ENCODE measurements at places on chromosomes 5 and 9.

DNA sequence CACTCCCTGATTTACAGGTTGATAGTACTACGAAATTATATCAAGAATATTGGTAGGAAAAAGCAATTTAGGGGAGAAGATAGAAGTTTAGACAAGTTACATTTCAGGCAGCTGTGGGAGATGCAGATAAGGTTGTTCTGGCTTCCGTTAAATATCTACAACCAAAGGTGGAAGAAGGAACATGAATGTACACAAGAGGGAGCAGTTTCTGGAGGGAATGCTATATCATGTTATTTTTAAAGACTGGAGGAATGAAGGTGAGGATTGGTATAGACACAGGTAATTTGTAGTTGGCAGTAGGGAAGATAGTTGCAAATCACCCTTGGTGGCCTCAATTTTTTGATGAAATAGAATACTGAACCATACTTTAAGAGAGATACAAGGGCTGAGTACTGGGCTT, 187.3 kb upstream of the NMUR2 start:
- DNase-seq = no peak

GRCh38 chr5:151150471-151151262, 6.9 kb downstream of the ANXA6 start:
- DNase-seq = no peak

DNA sequence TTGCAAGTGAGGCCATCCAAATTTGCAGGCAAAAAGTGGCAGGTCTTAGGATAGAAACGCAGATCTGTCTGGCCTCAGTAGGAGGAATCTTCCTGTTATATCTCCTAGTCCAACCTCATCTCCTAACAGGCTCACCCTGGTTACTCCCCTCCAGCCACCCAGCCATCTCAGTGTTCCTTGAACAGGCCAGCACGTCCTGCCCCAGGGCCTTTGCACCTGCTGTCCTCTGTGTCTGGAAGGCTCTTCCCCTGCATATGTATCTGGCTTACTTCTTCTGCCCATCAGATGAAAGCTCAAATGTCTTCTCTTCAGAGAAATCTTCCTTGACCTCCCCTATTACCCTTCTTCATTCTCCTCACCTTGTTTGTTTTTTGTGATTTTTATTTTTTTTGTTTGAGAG, 107.3 kb upstream of the ALDH1B1 start:
- DNase-seq = no peak

- DNase-seq = no peak
Observed at GRCh38 chr5:73454379-73455036, 5.9 kb upstream of the FOXD1 start.

GRCh38 chr5:128762661-128763306, 202.5 kb upstream of the SLC27A6 start:
- DNase-seq = no peak

GRCh38 chr5:140251527-140251973, 51.4 kb downstream of the PFDN1 start:
- peak; percentile 47 for DNase-seq

DNA sequence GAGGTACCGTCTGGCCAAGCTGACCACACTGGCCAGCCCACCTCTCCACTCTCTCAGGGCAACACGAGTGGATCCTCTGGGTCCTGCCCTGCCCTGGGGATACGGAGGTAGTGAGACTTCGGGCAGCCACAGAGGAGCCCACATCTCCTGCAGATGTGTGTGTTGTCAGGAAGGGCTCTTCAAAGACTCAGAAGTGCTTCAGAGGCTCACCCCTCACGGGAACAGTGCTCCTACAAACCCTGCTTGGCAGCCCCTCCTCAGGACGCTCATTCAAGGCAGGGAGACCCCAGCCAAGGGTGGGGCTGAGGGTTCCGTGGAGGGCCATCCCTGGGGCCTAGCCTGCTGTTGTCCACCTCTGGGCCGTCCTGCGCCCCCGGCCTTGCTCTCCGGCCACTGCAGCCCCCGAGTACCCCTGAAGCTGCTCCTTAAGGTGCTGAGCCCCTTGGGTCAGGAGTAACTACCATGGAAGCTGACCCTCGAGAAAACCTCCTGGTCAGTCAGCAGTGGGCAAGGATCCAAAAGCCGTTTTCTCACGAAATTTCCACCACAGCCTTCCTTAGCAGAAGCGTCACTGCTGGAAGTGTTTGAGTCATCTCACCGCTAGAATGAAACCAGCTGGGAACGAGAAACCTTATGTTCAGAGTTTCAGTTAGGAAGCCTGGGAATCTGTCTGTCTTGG, 23.2 kb upstream of the LRRC14B start:
- DNase-seq = peak; percentile 21

GRCh38 chr5:32443145-32443540, 1.4 kb downstream of the ZFR start:
- DNase-seq = no peak

GRCh38 chr9:6413365-6414246, 607 bp downstream of the UHRF2 start:
- DNase-seq = peak; percentile 46

- DNase-seq = no peak
Observed at GRCh38 chr9:118414676-118415075, 710.5 kb downstream of the TLR4 start.

DNA sequence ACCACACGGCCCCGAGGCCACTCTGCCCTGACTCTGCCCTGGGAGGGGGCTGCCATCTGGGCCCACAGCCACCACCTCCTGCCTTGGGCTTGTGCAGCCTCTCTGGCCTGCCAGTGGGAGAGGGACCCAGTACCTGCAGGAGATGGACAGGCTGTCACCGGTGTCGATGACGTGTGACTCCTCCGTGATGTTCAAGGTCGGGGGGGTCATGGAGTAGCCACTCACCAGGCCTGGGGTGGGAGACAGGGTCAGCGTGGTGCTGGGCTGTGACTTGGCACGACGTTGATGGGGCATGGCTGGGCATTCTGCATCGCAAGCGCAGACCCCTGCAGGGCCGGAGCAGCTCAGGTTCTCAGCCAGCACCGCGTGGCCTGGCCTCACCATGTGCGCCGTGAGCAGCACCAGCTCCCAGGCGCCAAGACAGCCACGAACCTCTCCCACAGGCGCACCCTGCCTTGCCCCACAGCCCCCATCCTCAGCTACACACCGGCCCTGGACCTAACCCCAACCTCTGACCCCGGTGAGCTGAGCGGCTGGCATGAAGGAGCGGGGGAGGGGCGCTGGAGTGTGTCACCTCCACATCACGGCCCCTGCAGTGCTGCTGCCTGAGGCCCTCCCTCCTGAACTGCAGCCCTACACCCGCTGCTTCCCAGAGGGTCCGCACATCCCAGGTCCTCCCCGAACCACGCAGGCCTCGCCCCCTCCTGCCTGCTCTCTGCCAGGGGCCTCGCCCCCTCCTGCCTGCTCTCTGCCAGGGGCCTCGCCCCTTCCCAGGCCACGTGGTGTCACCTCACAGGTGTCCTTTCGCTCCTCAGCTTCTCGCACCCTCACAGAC, 17.6 kb downstream of the FLT4 start:
- DNase-seq = peak; percentile 18

- no peak for DNase-seq
Observed at GRCh38 chr9:92576175-92576574, 40.4 kb upstream of the ECM2 start.

GRCh38 chr5:124231230-124231629, 515.2 kb downstream of the ZNF608 start:
- no peak for DNase-seq

DNA sequence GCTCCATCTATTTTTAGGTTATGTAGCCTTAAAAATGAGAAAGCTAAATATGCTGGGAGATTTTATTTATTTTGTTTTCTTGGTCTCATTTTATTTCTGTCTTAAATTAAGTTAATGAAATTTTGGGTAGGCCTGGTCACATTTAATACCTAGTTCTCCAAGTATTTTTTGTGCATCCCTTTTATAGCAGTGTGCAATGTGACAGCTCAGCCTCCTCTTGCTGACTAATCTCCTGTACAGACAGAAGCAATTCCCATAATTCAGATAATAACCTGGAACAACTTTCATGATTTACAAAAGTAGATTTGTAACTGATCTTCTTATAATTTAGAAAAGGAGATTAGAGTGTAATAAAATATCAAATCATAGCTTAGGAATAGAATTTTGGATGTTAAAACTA, 403.9 kb downstream of the ADGRV1 start:
- DNase-seq = no peak

DNA sequence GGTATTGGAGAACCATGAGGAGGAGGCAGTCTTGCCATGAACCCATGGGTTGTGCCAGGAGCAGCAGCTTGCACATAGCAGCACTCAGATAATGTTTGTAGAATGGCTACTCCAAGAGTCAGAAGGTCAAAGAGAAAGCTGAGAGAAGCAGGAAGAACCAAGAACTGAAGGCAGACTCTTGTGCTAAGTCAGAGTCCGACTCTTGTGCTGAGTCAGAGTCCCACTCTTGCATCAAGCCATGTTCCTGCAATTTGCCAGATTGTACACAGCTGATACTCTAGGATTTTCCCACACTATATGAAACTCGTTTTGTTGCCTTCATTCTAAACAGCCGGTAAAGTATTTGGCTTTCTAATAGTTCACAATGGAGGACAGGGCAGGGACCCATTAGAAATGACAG, 26.2 kb upstream of the HSPA9 start:
- no peak for DNase-seq

- no peak for DNase-seq
Observed at GRCh38 chr5:107744418-107745330, 73.9 kb upstream of the EFNA5 start.

- no peak for DNase-seq
Observed at GRCh38 chr5:2415678-2416077, 335.8 kb downstream of the IRX2 start.

- peak; percentile 31 for DNase-seq
Observed at GRCh38 chr9:110427497-110428104, 89.9 kb upstream of the TXNDC8 start.

DNA sequence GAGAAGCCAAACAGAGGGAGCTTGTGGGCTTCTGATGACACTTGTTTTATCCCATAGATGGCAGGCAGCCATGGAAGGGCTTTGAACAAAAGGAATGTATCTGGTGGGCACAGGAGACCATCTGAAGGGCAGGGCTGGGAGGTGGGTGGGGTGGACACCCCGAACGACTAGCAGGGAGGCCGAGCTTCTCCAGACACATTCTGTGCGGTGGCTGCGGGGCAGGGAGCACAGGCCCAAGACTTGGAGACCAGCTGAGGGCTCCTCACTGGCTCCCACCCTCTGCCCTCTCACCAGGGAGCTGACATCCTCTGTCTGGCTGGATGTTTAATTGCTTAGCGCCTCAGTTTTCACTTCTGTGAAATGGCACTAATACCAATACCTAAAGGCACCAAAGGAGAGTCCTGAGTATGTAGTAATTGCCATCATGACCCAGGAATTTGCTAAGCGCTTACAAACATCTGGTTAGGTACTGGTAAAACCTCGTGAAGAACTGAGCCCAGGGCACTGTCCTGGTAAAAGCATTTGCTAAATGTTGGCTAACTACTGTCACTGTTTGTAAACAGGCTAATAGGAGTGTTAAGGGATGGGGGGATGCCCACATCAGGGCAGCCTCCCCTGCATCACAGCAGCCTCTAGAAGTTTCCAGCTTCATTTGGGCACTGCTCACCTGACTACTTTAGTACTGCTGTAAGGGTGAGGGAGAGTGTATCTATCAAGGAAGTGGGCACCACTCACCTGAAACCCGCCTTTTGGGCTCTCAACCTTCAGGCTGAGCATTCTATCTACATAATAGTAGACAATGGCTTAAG, 2.1 kb upstream of the PHF2 start:
- no peak for DNase-seq

- DNase-seq = no peak
Observed at GRCh38 chr5:6328173-6328572, 50.2 kb downstream of the MED10 start.

GRCh38 chr5:130055572-130055971, 151.3 kb downstream of the CHSY3 start:
- DNase-seq = no peak

GRCh38 chr5:155316070-155316714, 302.6 kb downstream of the KIF4B start:
- DNase-seq = no peak

- no peak for DNase-seq
Observed at GRCh38 chr9:33517373-33517772, 6.7 kb upstream of the ANKRD18B start.

- no peak for DNase-seq
Observed at GRCh38 chr5:171762021-171762608, 23.5 kb upstream of the SMIM23 start.

- DNase-seq = peak; percentile 73
Observed at GRCh38 chr5:132265336-132266030, 8.0 kb downstream of the PDLIM4 start.

GRCh38 chr9:14203356-14204056, 110.4 kb downstream of the NFIB start:
- peak; percentile 81 for DNase-seq

GRCh38 chr9:23665051-23665450, 161.0 kb downstream of the ELAVL2 start:
- DNase-seq = no peak

GRCh38 chr5:160398806-160399205, 1.0 kb downstream of the FAM200C start:
- no peak for DNase-seq

- no peak for DNase-seq
Observed at GRCh38 chr5:132679717-132680380, 6.1 kb downstream of the IL4 start.

- no peak for DNase-seq
Observed at GRCh38 chr5:144369006-144369405, 198.3 kb downstream of the KCTD16 start.

GRCh38 chr9:116661037-116661954, 25.8 kb upstream of the TRIM32 start:
- no peak for DNase-seq

DNA sequence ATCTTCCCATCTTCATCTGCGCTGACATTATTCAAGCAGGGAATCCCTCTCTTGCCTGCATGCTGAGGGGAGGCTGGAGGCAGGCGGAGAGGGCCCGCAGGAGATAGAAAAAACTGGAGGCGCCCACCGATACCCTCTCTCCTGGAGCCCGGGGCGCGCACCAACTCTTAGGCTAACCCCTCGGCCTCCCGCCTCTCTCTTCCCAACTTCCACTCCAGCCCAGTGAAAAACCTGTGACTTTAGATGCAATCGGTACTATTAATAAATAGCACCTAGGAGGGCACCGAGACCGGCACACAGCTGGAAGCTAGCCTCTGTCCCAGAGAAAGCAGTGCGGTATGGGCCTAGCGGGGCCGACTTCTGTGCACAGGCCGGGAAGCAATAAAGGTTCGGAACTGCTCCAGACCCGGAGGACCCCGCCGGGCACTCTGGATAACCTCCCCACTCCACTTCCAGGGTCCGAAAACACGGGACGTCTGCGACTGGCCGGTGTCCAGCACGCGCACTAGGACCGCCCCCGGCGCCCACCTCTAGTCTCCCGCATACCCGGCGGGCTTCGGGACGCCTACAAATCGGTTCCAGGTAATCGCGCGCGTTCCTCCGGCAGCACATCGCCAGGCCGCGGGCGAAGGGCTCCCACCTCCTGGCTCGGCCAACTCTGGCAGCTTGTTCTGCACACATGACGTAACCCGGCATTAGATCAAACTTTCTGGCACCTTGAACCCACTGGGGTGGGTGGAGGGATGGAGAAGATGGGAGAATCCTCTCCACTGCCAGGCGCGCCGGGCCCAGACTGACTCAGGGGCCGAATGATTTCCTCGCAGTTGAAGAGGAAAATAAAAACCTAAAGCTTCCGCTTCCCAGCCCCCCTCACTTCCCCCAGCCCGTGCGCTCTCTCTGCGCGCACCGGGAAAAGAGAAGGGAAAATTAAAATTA, 1.4 kb downstream of the EFNA5 start:
- peak; percentile 61 for DNase-seq

GRCh38 chr9:89171693-89172092, 6.9 kb downstream of the SHC3 start:
- DNase-seq = no peak
